ENCODE measurements at places on chromosomes 4 and X. TPM values are rescaled to one million over a fixed set of nuclear protein-coding genes. Genes with fewer than 3 reads are reported as not detected.

DNA sequence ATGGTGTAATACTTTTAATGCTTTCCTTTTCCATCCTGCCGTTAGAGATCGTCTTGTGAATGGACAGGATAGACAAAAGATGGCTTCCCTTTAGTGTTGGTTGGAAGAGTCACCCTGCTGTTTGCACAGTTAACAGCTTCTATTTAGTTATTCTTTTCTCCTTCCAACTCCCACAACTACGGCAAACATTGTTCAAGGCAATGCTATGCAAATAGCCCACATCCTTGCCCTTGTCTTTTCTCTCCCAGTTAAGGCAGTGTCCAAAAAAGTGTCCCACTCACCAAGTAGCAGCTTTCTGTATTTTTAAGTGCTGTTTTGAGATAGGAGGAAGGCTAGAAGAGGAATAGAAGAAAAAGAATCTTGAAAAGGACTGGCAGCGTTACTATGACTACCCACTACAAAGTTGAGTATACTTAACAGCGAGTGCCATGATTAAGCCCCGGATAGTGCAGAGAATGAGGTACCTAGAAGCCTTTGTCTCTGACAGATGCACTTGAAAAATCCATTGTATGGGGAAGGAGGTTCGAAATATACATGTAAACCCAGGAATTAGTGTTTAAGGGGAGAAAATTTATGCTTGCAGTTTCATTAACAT is 12.1 kb upstream of the RUFY3 start:
- H3K4me3 ChIP-seq: no peak overlapping the region
- peak overlapping the region; percentile 9 for H3K27ac ChIP-seq
- peaks cover 47% of the 10 kb centered on the region for H3K4me1 ChIP-seq
- no peak for DNase-seq
- H3K36me3 ChIP-seq: no peaks in the 10 kb centered on the region
- H3K27me3 ChIP-seq: no peaks in the 10 kb centered on the region

The SH3BGRL gene
- total RNA-seq: 144 TPM

DNA sequence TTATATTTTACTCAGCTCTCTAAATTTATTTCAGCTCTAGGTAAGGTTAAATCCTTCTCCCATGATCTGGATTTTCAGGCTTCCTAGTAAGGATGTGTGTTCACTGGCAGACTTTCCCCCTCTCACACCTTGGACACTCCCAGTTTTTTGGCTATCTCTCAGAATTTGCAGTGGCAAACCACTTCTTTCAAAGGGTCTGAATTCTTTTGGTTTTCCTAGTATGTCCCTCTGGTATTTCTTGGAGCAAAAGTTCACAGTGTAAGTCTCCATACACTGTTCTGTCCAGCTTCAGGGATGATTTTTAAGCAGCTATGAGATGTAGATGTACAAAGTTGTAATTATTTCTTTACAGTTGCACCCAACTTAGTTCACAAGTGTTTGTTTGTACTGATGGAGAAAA is 653.8 kb upstream of the GALNT7 start:
- H3K36me3 ChIP-seq: no peaks in the 10 kb centered on the region
- H3K4me3 ChIP-seq: no peak overlapping the region
- H3K27ac ChIP-seq: no peak overlapping the region
- no peaks in the 10 kb centered on the region for H3K4me1 ChIP-seq
- DNase-seq: no peak

DNA sequence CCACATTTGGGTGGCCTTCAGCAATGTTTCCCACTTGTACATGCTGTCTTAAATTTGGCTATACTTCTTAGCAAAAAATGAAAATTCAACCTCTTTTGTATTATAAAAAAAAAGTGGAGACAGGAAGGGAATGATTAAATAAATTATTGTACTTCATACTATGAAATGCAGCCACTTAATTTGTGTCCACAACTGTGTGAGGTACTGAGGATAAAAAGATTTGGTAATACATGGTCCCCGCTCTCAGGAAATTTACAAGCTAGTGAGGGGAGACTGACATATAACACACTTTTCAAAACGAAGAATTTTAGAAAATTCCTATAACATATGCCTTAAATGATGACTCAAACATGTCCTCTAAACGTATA is 105.0 kb downstream of the HNRNPD start:
- H3K36me3 ChIP-seq: no peaks in the 10 kb centered on the region
- no peak overlapping the region for H3K27ac ChIP-seq
- no peak overlapping the region for H3K4me3 ChIP-seq
- no peak for DNase-seq
- H3K4me1 ChIP-seq: peaks cover 2% of the 10 kb centered on the region

The RAB41 gene
- total RNA-seq: not detected

The GUCY2F gene
- total RNA-seq: 0.12 TPM

- no peaks in the 10 kb centered on the region for H3K4me1 ChIP-seq
- H3K4me3 ChIP-seq: no peak overlapping the region
- H3K27ac ChIP-seq: no peak overlapping the region
These were observed 3.5 kb upstream of the EDNRA start for GRCh38 chr4:147477439-147477838.

GRCh38 chr4:165784672-165785071 is 88.4 kb upstream of the TLL1 start:
- no peaks in the 10 kb centered on the region for H3K4me1 ChIP-seq
- no peak for DNase-seq
- H3K36me3 ChIP-seq: no peaks in the 10 kb centered on the region
- H3K4me3 ChIP-seq: no peak overlapping the region

DNA sequence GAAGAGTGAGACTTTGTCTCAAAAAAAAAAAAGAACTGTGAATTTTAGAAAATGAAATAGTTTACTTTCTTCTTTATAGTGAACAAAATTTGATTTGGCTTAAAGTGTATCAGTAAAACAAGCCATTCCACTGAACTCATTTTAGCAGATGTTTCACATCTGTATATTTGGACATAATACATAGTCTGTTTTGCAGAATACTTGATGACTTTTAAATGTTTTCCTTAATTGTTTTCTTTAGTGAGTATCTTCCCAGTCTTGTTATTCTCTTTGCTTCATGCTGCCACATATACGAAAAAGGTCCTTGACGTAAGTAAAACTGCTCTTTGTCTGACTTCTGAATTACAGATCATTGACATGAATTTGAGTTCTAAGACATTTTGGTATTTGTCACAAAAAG is 8.3 kb downstream of the TMEM33 start:
- no peak overlapping the region for H3K27ac ChIP-seq
- H3K4me1 ChIP-seq: peaks cover 8% of the 10 kb centered on the region
- no peak overlapping the region for H3K4me3 ChIP-seq
- DNase-seq: no peak

The HMGB2 gene
- total RNA-seq: 43.4 TPM

- H3K36me3 ChIP-seq: no peaks in the 10 kb centered on the region
- H3K4me3 ChIP-seq: no peak overlapping the region
- no peak overlapping the region for H3K27ac ChIP-seq
These were observed 60.0 kb downstream of the ATP8A1 start for GRCh38 chr4:42596918-42597317.

The CACNA1F gene
- total RNA-seq: 1.4 TPM

The FRAS1 gene
- 20.2 TPM for total RNA-seq

The ARHGAP36 gene
- total RNA-seq: not detected

GRCh38 chrX:9781941-9782340 is 4.3 kb upstream of the SHROOM2 start:
- H3K4me1 ChIP-seq: no peaks in the 10 kb centered on the region
- H3K36me3 ChIP-seq: no peaks in the 10 kb centered on the region
- DNase-seq: no peak
- no peak overlapping the region for H3K4me3 ChIP-seq

The QRFPR gene
- 0.32 TPM for total RNA-seq

The H2BW2 gene
- not detected for total RNA-seq

The PPEF2 gene
- not detected for total RNA-seq

DNA sequence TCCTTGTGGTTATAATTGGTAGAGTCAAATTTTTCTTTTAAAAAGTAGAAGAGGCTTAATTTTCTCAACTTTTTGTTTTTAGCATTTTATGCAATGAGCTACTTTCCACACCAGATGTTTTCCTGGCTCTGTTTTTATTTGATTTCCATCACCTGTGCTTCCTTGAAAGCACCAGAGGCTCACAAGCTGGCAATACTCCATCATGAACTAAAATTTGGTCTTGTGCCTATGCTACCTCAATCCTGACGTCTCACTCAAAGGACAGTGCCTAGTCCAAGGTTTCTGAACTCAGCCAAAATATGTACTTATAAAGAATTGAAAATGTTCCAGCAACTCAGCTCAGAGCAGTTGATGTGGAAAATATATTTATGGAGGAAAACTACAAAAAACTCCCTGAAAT is 914.0 kb upstream of the PRKX start:
- H3K27ac ChIP-seq: no peak overlapping the region
- DNase-seq: no peak
- no peaks in the 10 kb centered on the region for H3K36me3 ChIP-seq
- no peaks in the 10 kb centered on the region for H3K27me3 ChIP-seq
- no peak overlapping the region for H3K4me3 ChIP-seq

The AMTN gene
- not detected for total RNA-seq

DNA sequence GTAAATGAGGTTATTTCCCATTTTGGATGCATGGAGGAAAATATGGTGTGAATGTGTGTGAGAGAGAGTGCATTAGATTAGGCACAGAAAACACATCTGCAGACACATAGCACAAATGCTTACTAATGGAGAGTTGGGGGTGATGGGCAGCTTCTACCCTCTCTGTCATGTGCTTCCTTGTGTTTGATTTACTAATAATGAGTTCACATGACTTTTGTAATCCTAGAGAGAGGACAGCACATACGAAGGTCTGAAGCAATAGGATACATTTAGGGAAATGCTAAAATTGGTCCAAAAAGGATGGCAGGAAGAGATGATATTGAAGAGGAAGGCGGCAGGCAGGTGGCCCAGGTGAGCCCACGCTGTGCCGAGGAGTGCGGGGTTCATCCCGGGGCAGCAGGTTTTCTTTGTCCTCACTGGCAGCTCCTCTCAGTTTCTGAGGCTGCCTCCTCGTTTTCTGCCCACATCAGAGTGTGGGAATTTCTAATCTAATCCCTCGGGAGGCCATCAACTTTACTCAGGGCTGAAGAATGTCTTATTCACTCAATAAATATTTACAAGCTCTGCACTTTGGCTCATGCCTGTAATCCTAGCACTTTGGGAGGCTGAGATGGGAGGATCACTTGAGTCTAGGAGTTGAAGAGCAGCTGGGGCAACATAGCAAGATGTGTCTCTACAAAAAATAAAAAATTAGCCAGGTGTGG is 15.9 kb upstream of the MAP9 start:
- no peak overlapping the region for H3K4me3 ChIP-seq
- H3K4me1 ChIP-seq: no peaks in the 10 kb centered on the region
- no peaks in the 10 kb centered on the region for H3K36me3 ChIP-seq
- H3K27ac ChIP-seq: no peak overlapping the region

DNA sequence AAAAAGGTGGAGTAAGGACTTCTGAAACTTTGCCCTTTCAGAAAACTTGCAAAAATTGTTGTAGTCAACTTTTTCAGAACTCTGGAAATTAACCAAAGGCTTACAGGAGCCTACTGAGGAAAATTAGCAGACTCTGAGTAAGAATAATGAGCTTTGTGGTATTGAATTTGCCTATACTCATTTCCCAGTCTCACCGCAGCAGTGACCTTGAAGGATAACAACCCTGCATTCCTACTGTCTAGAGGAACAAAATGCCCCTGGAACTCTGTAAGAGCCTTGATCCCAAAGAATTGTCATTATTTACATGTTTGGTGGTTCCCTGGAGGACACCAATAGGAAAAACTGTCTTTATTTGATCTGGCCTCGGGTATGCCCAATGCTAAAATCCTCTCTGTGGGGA is 57.9 kb downstream of the MND1 start:
- no peaks in the 10 kb centered on the region for H3K4me1 ChIP-seq
- DNase-seq: no peak
- no peak overlapping the region for H3K4me3 ChIP-seq
- H3K27ac ChIP-seq: no peak overlapping the region
- H3K27me3 ChIP-seq: no peaks in the 10 kb centered on the region

- no peak overlapping the region for H3K4me3 ChIP-seq
- no peaks in the 10 kb centered on the region for H3K36me3 ChIP-seq
- DNase-seq: no peak
- no peaks in the 10 kb centered on the region for H3K27me3 ChIP-seq
- H3K27ac ChIP-seq: no peak overlapping the region
These were observed 425.0 kb downstream of the MID1IP1 start for GRCh38 chrX:39226251-39226650.

GRCh38 chr4:68950033-68950432 is 1.6 kb downstream of the UGT2A3 start:
- no peak overlapping the region for H3K27ac ChIP-seq
- no peaks in the 10 kb centered on the region for H3K4me1 ChIP-seq
- no peaks in the 10 kb centered on the region for H3K36me3 ChIP-seq
- DNase-seq: no peak
- H3K27me3 ChIP-seq: no peaks in the 10 kb centered on the region

GRCh38 chr4:76883147-76883546 is 14.8 kb downstream of the SOWAHB start:
- DNase-seq: no peak
- no peaks in the 10 kb centered on the region for H3K4me1 ChIP-seq
- H3K27me3 ChIP-seq: no peaks in the 10 kb centered on the region

The MAGEA1 gene
- not detected for total RNA-seq

DNA sequence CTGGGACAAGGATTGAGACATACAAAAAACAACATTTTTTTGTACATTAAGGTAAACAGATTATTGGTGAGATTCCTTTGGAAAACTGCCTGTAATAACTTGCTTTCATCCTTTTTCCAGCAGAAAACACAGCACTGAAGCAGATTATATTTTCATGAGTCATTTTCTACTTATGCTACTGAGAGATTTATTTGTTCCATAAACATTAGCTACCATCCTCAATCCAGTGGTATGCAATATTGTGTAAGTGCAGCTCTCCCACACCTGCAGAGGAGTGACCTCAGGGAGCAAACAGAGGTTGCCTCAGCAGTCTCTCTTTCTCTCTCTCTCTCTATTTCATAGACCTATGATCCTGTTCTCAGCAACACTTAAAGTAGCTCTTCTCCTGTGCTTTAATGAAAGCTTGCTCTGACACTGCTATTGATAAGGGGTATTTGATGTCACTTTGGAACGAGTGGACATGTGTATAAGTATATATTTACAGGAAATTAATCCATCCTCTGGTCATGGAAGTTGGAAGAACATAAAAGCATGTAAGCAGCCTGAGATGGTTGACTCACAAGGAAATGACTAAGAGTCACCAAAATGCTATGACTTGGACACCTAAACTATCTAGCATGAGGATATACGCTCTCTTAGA is 163.7 kb upstream of the SPANXC start:
- H3K4me1 ChIP-seq: no peaks in the 10 kb centered on the region
- no peaks in the 10 kb centered on the region for H3K27me3 ChIP-seq
- no peak overlapping the region for H3K27ac ChIP-seq
- no peaks in the 10 kb centered on the region for H3K36me3 ChIP-seq

The P2RY4 gene
- total RNA-seq: 0.23 TPM
